CD4-positive, alpha-beta T cell treated with Interleukin-10 for 1 hour (primary cell): ENCODE measurements at places on chromosomes 13 and 19.
A peak's percentile ranks its signal among the peaks of the same experiment; 100 is the strongest.

- peak; percentile 41 for DNase-seq
Measured at GRCh38 chr19:58562122-58563033, 4.0 kb upstream of the UBE2M start.

GRCh38 chr13:73324842-73325722 is 266.3 kb downstream of the KLF5 start:
- no peak for DNase-seq

DNA sequence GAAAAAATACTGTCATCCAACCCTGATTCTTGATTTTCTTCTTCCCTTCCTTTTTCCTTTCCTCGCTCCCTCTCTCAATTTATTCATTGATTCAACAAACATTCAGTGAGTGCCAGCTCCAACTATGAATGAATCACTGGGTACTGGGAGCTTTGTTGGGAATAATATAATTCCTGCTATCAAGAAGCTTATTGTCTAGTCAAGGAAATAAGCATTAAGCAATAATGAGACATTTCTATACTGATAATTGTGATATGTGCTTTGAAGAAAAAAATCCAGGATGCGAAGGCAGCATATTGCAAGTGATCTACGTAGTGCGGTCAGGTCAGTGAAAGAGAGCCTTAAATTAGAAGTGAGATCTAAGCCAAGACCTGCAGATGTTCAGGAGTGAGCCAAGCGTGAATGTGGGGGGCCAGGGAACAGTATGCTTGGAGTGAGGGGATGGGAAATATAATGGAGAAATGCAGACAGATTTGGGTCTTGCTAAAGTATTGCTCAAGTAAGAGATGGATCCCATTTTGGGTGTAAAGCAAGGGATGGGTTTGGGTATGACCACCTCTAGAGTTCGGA is 253.5 kb downstream of the LHFPL6 start:
- no peak for DNase-seq

DNA sequence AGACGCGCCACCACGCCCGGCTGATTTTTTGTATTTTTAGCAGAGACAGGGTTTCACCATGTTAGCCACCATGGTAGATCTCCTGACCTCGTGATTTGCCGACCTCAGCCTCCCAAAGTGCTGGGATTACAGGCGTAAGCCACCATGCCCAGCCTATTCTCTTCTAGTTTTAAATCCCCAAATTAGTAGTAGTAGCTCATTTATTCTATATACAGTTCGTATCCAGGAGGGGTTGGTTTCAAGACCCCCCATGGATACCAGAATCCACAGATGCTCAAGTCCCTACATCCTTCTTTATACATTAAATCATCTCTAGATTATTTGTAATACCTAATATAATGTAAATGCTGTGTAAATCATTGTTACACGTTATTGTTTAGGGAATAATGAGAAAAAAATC is 2.0 kb downstream of the ZNF568 start:
- no peak for DNase-seq

- DNase-seq = no peak
Measured at GRCh38 chr19:4376671-4376990, 23.7 kb downstream of the SH3GL1 start.

GRCh38 chr19:40261631-40262030 is 23.5 kb downstream of the AKT2 start:
- DNase-seq = no peak

- DNase-seq = peak; percentile 31
Measured at GRCh38 chr13:39263033-39263432, 224.8 kb downstream of the NHLRC3 start.

GRCh38 chr19:14080887-14081796 is 4.4 kb downstream of the C19orf67 start:
- peak; percentile 100 for DNase-seq

DNA sequence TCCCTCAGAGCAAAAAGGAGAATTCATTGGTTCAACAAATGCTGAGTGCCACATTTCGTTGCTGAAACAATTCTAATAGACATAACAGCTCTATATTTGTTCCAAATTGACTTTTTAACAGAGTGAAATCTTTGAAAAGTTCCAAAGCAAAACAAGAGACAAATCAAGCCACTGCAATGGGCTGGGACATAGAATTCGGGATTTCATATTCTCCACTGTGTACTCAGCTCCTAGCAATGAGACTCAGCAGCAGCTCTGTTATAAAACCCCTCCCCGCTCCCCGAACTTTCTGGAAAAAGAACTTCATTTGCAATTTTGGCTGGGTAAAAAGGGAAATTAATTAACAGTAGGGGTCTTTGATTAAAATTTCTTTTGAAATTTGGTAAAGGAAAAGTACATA is 11.3 kb downstream of the RFX2 start:
- no peak for DNase-seq

DNA sequence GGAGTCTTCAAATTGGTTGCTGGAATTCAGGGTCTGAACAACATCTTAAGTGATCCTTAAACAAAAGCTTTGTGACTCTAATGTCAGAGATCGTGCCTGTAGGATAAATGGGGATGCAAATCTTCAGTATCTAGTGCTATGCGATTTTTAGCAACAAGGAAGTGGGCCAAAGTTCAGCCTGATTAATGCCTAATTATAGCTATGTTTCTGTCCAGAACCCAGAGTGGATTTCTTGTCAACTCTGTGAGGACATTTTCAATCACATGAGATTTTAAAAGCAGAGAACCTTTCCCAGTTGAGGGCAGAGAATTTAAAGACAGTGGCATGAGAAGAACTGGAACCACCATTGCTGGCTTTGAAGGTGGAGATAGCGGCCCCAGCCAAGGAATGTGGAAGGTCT is 84.3 kb upstream of the PCDH9 start:
- DNase-seq = no peak

DNA sequence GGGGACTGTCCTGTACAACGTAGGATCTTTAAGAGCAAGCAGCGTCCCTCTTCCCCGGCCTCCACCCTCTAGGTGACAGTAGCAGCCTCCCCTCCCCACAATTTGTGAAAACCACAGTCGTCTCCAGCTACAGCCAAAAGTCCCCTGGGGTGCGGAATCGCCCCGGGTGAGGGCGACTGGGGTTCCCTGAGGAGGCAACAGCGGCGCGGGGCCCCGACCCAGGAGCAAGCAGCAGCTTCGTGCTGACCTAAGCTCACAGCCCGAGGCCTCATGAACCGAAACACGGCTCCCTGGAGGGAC is 322 bp downstream of the ZNF558 start:
- no peak for DNase-seq

DNA sequence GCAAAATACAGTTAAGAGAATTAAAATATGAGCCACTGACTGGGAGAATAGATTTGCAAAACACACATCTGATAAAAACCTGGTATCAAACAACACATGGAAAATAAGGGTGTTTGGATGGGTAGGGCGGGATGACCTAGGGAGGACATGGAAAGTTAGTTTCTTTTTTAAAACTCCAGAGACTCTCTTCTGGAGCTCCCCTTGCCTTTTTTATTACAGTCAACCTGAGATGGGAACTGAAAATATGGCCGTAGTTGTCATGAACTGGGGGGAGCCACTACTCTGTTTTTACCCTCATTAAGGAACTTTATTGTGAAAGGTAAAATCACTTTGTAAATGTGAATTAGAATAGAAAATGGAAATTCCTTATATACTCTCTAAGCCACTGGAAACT is 113.0 kb downstream of the ATP11A start:
- DNase-seq = no peak

GRCh38 chr19:28454083-28454482 is 758.9 kb downstream of the UQCRFS1 start:
- no peak for DNase-seq
